ENCODE measurements at places on chromosomes 3 and 15.
A peak's percentile ranks its signal among the peaks of the same experiment; 100 is the strongest.

GRCh38 chr3:45054196-45054857 is 28.2 kb downstream of the CLEC3B start:
- no peak for DNase-seq

- DNase-seq: no peak
These were observed 36.8 kb downstream of the MUC4 start for GRCh38 chr3:195774917-195775316.

- DNase-seq: no peak
These were observed 83.1 kb upstream of the TSEN2 start for GRCh38 chr3:12401208-12401607.

GRCh38 chr15:39156646-39157250 is 424.1 kb upstream of the THBS1 start:
- no peak for DNase-seq

- DNase-seq: no peak
These were observed 24.6 kb upstream of the HES1 start for GRCh38 chr3:194111336-194111735.

GRCh38 chr3:31522152-31522551 is 10.6 kb upstream of the STT3B start:
- no peak for DNase-seq

- DNase-seq: no peak
These were observed 834.5 kb upstream of the NECTIN3 start for GRCh38 chr3:110236976-110237610.

- no peak for DNase-seq
These were observed 1.0 kb downstream of the C15orf61 start for GRCh38 chr15:67521783-67522568.

GRCh38 chr3:192010490-192010889 is 549.5 kb downstream of the PYDC2 start:
- no peak for DNase-seq

GRCh38 chr3:141370065-141370533 is 1.8 kb downstream of the ZBTB38 start:
- DNase-seq: peak; percentile 9

GRCh38 chr3:45017821-45018220 is 8.3 kb upstream of the CLEC3B start:
- no peak for DNase-seq

DNA sequence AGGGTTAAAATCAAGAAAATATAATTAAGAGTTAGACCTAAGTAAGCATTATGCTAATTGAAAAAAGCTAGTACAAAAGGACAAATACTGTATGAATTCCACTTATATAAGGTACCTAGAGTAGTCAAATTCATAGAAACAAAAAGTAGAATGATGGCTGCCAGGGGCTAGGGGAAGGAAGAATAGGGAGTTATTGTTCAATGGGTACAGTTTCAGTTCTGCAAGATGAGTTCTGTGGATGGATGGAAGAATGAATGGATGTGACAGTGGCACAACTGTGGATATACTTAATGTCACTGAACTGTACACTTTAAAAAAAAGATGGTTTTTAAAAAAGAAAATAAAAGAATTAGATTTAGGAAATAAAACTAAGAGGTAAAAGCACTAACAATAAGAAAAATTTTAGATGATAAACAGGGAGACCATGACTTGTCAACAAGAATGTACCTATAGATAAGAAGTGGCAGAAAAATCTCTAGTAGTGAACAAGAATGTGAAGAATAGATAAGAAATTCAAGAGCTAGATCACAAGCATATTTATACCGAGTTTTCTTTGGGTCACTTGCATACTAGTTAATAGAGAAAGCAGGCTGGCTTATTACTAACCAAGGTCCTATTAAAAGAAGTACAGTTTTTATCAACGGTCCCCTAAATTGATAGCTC is 5.5 kb downstream of the IFT80 start:
- DNase-seq: no peak

DNA sequence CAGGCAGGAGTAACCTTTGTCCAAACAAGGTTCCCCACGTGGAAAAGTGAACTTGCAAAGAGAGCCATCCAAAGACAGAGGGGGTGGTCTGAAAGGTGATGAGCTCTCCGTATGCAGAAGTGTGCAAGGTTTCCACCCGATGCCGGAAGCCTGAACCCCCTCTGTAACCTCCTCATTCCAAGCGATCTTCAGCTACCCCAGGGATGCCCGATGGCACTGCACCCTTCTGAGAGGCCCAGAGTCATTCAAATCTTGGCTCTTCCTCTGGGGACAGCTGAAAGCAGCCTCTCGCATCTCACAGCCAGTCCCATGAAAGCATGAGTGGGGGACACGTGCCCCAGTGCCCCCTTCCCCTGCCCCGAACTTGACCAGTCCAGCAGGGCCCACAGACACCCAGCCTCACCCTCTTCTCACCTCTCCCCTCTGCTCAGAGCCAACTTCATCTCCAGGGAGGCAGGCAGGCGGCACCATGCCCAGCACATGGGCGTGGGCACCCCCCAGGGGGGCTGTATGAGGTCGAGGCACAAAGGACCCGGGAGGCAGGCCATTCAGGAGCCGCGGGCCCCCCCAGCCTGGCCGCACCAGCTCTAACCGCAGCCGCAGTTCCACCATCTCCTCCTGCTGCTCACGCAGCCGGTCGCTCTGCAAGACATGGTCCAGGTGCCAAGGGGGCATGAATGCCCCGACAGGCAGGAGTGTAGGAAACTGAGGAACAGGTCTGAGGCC is 8.7 kb downstream of the KIF7 start:
- no peak for DNase-seq

DNA sequence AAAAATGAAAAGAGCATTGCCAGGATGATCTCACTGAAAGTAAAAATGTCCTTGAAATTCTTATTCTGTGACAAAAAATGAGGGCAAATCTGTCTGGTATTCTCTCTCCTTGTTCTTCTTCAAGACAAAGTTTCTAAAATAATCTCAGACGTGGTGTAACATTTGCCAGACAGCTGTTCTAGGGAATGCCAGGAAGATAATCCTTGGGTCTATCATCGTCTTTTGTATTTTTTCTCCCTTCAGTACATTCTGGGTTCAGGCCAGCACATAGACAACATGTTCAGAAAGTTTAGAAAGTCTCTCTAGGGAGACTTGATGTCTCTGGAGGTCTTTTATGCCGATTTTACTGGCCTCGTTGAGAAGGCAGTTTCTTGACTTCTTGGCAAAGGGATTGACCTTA is 121.2 kb upstream of the HES1 start:
- no peak for DNase-seq

DNA sequence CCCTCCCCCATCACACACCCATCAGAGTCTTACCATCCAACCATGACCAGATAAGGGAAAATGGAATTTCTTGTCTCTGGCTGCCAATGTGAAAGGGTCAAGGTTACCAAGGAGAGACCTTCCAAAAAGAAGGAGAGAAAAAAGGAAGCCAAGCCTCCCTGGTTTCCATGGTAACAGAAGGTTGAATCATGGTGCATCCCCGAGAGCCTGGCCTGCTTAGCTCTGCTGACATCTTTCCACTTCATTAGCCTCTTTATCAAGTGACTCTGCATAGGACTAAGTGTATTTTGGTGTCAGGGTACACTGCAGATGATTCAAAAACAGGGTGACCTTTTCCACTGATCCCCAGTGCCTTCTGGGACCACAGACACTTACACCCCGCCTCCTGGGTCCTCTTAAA is 225.7 kb upstream of the PPP2R3A start:
- DNase-seq: no peak

DNA sequence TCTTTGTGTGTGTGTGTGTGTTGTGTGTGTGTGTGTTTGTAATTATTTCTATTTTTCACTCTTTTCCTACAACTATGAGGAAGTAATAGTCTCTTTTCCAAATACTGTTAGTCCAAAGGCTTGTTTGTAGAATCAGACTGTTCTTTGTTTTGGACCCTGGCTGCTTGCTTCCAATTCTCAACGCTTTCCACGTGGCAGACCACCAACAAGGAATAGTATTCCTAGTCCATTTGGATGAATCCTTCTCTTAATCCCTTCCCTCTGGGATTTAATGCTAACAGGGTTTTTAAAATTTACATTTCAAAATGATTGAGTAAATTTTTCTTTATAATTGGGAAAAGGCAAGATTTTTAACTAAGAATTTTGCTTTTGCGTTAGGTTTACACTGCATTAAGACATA is 62.7 kb downstream of the ADAMTSL3 start:
- DNase-seq: no peak

DNA sequence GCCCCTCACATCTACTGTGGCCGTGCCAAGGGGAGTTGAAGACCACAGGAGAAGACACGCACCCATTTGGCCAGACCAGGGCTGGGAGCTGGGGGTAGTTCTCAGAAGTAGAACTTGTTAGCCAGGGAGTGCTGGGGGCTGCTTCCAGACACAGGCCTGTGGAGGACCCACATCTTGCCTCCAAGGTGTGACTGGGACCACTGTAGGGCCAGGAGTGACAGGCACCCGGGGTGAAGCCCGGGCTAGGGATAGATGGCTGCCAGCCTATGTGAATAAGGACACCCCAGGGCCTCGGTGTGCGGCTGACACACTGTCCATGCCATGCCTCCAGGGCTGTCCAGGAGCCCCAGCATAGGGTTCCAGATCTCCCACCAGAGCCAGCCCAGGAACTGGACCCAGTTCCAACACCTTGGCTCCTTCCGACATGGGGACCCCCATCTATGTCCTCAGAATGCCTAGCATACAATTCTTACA is 1.8 kb downstream of the ANPEP start:
- DNase-seq: no peak

- DNase-seq: no peak
These were observed 286.3 kb downstream of the ZNF385D start for GRCh38 chr3:21464746-21465145.

DNA sequence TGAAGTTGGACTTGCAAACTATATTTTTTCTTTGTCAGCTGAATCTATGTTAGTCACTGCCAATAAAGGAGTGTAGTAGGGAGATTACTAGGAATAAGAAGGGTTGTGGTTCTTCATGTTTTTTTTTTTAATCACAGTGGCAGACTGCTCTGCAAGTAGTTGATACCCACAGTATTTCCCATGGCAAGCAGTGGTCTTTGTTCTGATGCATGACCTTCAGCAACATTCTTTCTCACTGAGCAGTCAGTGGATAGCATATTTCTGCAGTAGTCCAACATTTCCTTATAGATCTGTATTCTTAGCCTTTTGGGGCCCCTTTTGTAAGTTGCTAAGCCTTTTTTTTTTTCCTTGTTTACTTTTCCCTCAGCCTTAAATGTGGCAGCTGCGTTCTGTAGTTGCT is 151.1 kb downstream of the DOCK3 start:
- no peak for DNase-seq

- no peak for DNase-seq
These were observed 23.2 kb downstream of the RCN2 start for GRCh38 chr15:76954744-76955143.

DNA sequence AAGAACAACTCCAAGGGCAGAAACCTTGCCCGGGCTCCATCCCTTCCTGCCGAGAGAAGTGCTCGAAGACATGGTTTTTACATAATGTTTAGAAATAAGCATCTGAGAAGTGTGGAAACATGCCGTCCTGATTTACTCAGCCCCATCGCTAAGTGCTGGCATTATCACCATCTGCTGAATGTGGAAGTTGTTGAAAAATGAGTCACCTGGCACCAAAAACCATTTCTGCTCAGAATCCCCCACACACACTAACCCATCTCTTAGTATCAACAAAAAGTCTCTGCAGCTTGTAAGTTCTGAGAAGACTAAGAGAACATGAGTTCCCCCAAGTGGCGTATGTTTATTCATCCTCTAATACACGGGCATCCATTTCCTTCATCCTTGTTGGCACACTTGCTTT is 51.0 kb upstream of the ARL8B start:
- DNase-seq: no peak

DNA sequence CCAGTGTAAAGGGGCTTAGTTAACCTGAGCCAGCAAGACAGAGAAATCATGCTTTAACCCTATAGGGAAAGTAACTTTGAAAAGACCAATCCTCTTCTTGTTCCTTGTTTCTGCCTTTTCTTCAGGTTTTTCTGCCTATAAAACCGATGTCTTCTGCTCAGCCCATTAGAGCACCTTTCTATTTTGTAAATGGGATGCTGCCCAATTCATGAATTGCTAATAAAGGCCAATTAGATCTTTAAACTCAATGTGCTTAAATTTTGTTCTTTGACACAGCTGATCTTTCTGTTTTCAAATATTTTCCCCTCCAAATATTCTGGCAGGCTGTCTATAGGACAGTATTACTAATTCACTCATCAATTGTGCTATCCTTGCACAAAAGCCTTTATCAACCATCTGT is 33.8 kb upstream of the SPTSSB start:
- DNase-seq: no peak

DNA sequence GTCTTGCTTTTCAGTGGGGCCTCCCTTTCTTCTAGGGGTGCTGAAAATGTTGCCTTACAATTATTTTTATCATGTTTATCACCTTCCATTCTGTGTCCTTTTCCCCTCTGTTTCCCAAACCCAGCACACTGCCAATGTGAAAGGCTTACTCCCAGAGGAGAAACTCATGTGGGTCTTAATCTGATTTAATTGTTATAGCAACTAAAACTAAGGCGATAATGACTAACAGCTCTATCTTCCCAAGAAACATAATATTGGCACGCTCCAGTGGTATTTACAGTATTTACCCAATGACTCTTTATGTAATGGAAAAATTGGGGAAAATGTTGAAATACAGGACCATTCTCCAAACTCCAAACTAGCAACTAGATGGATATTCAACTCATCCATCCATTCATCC is 58.4 kb downstream of the MESD start:
- no peak for DNase-seq

- no peak for DNase-seq
These were observed 317.3 kb upstream of the NAALADL2 start for GRCh38 chr3:174541708-174542315.

DNA sequence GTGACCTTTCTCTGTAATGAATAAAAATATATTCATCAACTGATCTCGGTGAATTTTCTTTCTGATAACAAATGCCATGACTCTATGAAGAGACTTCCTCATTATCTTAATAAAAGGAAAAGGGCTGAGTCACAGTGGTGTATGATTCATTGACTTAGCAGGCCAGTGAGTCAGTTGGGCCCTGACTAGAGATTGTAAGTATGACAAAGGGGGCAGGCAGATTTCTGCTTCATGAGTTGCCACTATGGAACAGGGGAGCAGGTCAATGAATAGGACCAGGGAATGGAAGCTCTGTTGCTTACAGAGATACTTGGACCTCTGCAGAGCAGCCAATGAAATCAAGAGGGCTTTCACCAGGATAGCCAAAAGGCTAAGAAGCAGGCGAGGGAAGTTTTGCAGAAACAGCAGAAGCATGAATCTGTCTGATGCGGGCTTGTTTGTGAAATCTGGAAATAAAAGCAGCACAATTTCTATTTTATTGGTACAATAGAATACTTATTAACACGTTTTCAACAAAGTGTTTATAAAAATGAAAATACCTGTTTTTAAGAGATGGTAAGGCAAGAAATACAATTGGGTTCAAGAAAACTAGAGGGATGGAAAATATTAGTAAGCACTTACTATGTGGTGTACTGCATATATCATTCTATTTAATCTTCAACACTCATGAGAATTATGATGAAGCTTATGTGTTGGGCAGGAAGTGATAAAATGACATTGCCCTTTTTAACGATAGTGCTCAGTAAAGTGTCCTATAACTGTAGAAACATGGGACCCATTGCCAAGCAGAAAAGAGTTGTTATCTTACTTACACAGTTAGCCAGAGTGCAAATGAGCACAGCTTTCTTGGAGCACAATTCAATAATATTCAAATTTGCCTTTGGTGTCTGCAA is 169.8 kb upstream of the MYRIP start:
- DNase-seq: no peak
